GM23338 (cell line): ENCODE measurements at places on chromosomes 6 and 20. TPM values are rescaled to one million over a fixed set of nuclear protein-coding genes. Genes with fewer than 3 reads are reported as not detected.
A peak's percentile ranks its signal among the peaks of the same experiment; 100 is the strongest.

C4B gene
- polyA plus RNA-seq: 0.19 and 0.57 TPM in 2 replicates

DNA sequence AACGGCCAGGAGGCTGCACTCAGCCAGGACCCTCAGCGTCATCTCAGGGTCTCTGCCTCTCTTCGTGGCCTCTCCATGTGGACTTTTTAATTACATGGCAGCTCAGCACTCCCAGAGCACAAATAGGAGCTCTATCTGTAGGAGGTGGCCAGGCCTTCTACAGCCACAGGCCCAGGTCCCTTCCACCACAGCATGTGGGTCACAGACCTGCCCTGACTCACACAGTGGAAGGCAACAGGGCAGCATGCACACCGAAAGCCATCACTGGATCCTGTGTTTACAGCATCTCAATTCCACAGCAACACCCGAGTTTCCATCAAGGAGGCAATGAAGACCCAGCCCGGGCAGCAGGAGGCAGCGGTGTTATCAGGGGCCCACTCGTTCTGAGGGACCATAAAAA is 65.8 kb upstream of the CD93 start:
- no peak overlapping the region for H3K27ac ChIP-seq
- H3K4me3 ChIP-seq: no peak overlapping the region
- no peaks in the 10 kb centered on the region for H3K36me3 ChIP-seq
- no peaks in the 10 kb centered on the region for H3K27me3 ChIP-seq
- peaks cover 4% of the 10 kb centered on the region for H3K4me1 ChIP-seq

DNA sequence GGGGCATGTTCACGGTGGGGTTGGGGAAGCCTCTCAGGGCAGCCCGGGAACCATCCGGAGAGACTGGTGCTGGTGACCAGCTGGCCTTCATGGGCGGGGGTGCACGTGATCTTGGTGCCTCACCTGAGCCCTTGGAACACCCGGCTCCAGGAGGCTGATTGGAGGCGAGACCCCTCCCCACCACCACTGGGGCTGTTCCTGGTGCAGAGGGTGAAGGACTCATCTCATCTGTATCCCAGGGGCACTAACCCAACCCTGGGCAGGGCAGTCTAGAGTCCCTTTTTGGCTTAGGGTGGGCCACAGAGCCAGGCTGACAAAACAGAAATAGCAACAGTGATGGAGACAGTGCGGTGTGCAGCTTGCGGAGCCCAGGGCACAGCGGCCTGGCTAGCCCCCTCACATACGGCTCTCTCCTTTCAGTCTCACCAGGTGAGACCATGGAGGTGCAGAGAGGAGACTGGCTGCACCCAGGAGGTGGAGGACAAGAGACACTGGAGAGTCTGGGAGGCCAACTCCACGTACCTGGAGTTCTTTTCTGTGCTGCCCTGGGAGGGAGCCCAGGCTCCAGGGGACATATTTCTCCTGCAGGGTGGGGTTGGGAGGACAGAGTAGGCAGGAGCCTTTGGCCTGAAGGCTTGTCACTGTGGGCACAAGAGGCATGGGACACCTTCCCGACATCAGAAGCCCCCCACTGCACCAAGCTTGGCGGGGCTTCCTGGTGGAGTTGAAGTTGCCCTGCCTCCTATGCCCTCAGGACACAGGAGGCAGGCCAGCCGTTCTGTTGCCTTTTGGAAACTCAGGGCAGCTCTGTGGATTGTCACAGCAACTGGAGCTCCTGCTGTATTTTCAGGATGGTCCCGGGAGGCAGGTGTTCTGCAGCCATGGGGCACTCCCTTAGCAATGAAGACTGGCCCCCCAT is 106.0 kb downstream of the SYCP2 start:
- no peak for DNase-seq
- no peak overlapping the region for H3K27ac ChIP-seq
- no peaks in the 10 kb centered on the region for H3K4me1 ChIP-seq
- H3K36me3 ChIP-seq: no peaks in the 10 kb centered on the region

GRCh38 chr20:17709361-17710293 is 9.9 kb downstream of the BANF2 start:
- H3K36me3 ChIP-seq: no peaks in the 10 kb centered on the region
- DNase-seq: no peak
- no peak overlapping the region for H3K4me3 ChIP-seq
- no peaks in the 10 kb centered on the region for H3K27me3 ChIP-seq
- no peak overlapping the region for H3K27ac ChIP-seq

GRCh38 chr6:2344319-2344905 is 99.0 kb upstream of the GMDS start:
- H3K27me3 ChIP-seq: no peaks in the 10 kb centered on the region
- no peak overlapping the region for H3K27ac ChIP-seq
- H3K4me3 ChIP-seq: no peak overlapping the region
- H3K4me1 ChIP-seq: no peaks in the 10 kb centered on the region
- DNase-seq: no peak
- no peaks in the 10 kb centered on the region for H3K36me3 ChIP-seq

DNA sequence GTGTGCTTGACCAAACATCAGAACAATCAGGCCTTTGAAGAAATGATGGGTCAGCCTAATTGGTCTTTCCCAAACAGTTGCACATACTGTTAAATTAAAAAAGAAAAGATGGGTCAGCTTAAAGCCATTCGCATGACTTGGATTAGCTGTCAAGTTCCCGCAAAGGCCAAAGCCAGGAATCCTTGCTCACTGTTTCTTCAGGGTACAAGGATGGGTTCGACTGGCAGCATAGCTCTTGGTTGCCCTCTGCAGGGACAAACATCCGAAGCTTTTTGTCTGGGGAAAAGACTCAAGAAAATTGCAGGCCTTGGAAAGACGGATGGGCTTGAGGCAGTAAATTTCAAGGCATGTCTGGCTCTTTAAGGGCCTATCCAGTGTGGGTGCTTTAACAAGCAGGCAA is 168.0 kb downstream of the HDGFL1 start:
- no peaks in the 10 kb centered on the region for H3K36me3 ChIP-seq
- H3K27ac ChIP-seq: peak overlapping the region; percentile 6; the same call in 1 of the 2 replicates
- H3K27me3 ChIP-seq: no peaks in the 10 kb centered on the region
